ENCODE measurements at places on chromosomes 6 and 20.
A peak's percentile ranks its signal among the peaks of the same experiment; 100 is the strongest.

- H3K27me3 ChIP-seq = peaks cover 21% of the 10 kb centered on the region
- no peak for DNase-seq
- H3K4me1 ChIP-seq = no peaks in the 10 kb centered on the region
- no peak overlapping the region for H3K27ac ChIP-seq
Observed at GRCh38 chr20:49409302-49409974, 73.0 kb downstream of the KCNB1 start.

- H3K36me3 ChIP-seq = no peaks in the 10 kb centered on the region
- no peak overlapping the region for H3K27ac ChIP-seq
- H3K4me1 ChIP-seq = peaks cover 24% of the 10 kb centered on the region
- no peak overlapping the region for H3K4me3 ChIP-seq
- H3K27me3 ChIP-seq = peaks cover 29% of the 10 kb centered on the region
- DNase-seq = no peak
Observed at GRCh38 chr6:116450769-116451740, 10.1 kb upstream of the CALHM6 start.

DNA sequence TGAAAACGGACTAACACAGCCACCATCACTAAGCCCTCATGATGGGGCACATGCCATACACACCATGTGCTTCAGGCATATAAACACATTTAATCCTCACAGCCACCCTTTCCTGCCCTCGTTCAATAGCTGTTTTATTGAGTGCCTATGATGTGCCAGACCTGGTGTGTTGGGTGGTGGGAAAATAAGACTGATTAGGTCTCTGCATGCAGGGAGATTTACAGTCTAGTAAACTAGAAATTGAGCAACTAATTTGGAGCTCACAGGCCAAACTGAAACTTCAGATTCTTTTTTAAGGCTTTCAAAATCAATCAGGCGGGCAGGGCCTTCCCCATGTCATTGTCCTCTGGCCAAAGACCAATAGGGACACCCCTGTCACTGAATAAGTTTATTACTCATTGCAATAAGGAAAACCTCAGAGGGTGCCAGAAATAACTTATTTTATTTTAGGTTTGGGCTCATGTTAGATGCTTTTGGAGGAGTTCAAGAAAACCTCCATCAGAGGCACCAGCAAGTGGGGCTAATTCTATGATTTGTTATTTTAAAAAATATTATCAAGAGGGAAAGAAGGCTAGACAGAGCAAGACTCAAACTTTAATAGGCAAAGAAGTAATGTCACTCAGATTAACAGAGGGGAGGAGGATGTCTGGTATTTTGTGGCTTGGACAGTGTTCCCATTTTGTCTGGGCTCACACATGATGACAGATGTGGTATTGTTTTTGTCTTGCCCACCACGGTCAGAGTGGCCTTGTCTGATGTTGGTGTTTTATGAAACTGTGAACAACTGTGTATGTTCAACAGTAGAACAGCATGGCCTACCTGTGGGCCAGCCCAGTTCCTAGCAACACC lies 12.0 kb downstream of the ZFP64 start:
- peak; percentile 37 for DNase-seq
- peaks cover 4% of the 10 kb centered on the region for H3K4me1 ChIP-seq
- H3K4me3 ChIP-seq = no peak overlapping the region

DNA sequence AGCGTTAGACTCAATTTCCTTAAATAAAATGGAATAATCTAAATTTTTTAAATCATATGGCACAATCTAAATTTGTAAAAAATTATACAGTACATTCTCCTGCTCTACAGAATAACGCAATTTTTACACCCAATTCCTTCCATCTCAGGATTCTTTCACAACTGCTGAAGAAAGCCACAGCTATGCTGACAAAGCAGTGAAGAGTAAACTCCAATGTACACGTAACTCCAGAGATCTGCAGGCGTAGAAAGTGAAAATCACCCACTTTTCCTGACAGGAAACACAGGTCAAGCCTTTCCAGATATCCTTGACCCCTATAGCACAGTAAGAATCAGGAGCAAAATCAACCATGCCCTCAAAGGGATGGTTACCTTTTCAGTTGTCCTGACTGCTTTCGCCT lies 27.4 kb downstream of the EPHA7 start:
- DNase-seq = no peak
- no peaks in the 10 kb centered on the region for H3K36me3 ChIP-seq

- peaks cover 5% of the 10 kb centered on the region for H3K27me3 ChIP-seq
- no peaks in the 10 kb centered on the region for H3K36me3 ChIP-seq
- H3K4me1 ChIP-seq = peaks cover 1% of the 10 kb centered on the region
Observed at GRCh38 chr20:10379761-10380160, 54.3 kb downstream of the MKKS start.

- H3K27me3 ChIP-seq = no peaks in the 10 kb centered on the region
- no peak overlapping the region for H3K27ac ChIP-seq
- H3K4me3 ChIP-seq = no peak overlapping the region
- H3K36me3 ChIP-seq = peaks cover 2% of the 10 kb centered on the region
Observed at GRCh38 chr6:4814987-4815386, 38.8 kb downstream of the CDYL start.

GRCh38 chr6:166032366-166033200 lies 135.1 kb downstream of the TBXT start:
- no peak overlapping the region for H3K4me3 ChIP-seq
- no peaks in the 10 kb centered on the region for H3K36me3 ChIP-seq
- H3K4me1 ChIP-seq = no peaks in the 10 kb centered on the region
- H3K27ac ChIP-seq = no peak overlapping the region

DNA sequence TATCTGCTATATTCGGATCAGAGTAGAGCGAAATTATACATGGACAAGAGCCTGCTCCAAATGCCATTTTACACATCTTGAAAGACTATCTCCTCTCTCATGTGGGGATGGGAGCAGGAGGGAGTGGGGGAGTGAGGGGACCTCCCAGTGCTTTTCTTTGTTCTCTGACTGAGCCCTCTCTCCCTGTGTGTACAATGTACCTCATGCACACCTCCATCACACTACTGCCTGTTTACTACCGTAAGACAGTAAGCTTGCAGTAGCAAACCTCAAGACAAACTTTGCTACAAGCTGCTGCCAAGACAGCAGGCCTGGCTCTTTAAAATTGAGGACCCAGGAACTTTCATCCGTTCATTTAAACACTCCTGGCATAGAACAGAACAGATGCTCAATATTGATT lies 7.2 kb downstream of the NHSL1 start:
- H3K27me3 ChIP-seq = peaks cover 37% of the 10 kb centered on the region
- no peak overlapping the region for H3K4me3 ChIP-seq
- no peak overlapping the region for H3K27ac ChIP-seq
- DNase-seq = no peak
- no peaks in the 10 kb centered on the region for H3K4me1 ChIP-seq

DNA sequence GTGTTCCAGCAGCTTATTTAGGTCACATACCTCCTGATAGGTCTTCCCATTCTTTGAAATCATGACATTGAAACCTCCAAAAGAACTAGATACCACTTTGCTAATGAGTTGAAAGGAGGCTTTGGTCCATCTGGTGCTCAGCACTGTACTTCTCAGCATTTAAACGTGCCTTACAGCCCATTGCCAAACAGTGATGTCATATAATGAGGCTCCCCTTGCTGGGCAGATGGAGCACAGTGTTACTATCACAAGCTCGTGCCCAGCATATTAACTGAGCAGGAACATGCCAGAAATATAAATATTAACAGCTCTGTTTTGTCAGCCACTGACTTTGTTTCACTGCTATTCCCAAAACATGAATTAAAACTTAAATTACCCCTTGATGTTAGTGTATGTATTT lies 25.5 kb upstream of the MAPK13 start:
- H3K4me3 ChIP-seq = no peak overlapping the region
- H3K27me3 ChIP-seq = no peaks in the 10 kb centered on the region
- H3K4me1 ChIP-seq = peaks cover 28% of the 10 kb centered on the region
- no peak for DNase-seq
- H3K27ac ChIP-seq = no peak overlapping the region
- H3K36me3 ChIP-seq = peaks cover 50% of the 10 kb centered on the region

DNA sequence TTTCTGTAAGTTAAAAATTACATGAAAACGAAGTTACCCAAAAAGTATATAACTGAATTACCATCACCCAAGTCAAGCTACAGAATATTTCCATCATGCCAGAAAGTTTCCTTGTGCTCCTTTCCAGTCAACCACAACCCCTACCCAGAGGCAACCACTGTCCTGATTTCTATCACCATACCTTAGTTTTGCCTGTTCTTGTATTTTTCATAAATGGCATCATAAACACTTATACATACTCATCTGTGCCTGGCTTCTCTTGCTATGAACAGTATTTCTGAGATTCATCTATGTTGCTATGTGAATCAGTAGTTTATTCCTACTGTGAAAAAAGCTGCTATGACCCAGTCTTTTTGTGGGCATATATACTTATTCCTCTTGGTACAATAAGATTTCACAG lies 7.4 kb downstream of the FKBP5 start:
- H3K4me3 ChIP-seq = no peak overlapping the region
- H3K27me3 ChIP-seq = no peaks in the 10 kb centered on the region
- no peak overlapping the region for H3K27ac ChIP-seq
- H3K4me1 ChIP-seq = peaks cover 36% of the 10 kb centered on the region

- peaks cover 61% of the 10 kb centered on the region for H3K4me1 ChIP-seq
- H3K27ac ChIP-seq = peak overlapping the region; percentile 83
- H3K4me3 ChIP-seq = peak overlapping the region; percentile 94
Observed at GRCh38 chr20:1391640-1392442, 1.0 kb downstream of the FKBP1A start.

GRCh38 chr6:159092631-159093030 lies 47.8 kb upstream of the TAGAP start:
- no peak overlapping the region for H3K4me3 ChIP-seq
- peaks cover 28% of the 10 kb centered on the region for H3K4me1 ChIP-seq
- DNase-seq = no peak

- no peaks in the 10 kb centered on the region for H3K36me3 ChIP-seq
- H3K4me1 ChIP-seq = peaks cover 3% of the 10 kb centered on the region
- DNase-seq = no peak
- peaks cover 4% of the 10 kb centered on the region for H3K27me3 ChIP-seq
- no peak overlapping the region for H3K27ac ChIP-seq
Observed at GRCh38 chr20:33871362-33871761, 60.2 kb downstream of the CHMP4B start.

DNA sequence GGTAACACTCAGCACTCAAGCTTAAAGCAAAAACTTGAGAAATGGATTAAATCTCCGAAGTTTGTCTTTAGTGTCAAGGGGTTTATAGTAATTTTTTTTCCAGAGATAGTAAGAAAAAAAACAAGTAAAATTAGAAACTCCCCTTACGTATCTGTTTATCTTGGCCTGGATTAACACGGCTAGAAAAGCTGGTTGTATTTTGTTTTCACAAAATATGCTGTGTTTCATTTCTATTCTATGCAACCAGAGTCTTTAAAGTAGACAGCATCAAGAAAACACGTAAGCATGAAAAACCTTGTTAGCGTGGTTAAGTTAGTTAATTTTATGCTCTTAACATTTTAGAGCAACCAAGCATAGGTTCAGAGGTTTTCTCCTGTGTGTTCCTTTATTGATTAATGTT lies 21.8 kb upstream of the ERVFRD-1 start:
- no peak overlapping the region for H3K27ac ChIP-seq
- H3K36me3 ChIP-seq = peaks cover 8% of the 10 kb centered on the region
- H3K4me3 ChIP-seq = no peak overlapping the region
- H3K4me1 ChIP-seq = peaks cover 9% of the 10 kb centered on the region
- H3K27me3 ChIP-seq = no peaks in the 10 kb centered on the region

DNA sequence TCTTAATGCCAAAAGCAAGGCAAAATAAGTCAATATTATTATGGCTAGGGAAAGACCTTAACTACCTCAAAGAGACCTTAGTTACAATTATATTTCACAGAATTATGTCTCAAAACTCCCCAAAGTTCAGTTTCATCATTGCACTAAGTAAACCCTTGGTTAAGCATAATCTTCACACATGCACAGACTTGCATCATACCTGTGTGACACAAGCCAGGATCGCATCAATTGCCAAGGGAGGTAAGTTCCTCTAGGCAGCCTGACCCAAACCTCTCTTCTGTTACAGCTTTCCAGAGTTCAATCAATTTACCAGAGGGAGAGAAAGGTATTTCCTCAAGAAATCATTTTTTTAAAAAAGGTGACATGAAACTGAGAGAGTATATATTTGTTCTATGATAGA lies 31.9 kb upstream of the PRSS35 start:
- no peaks in the 10 kb centered on the region for H3K27me3 ChIP-seq
- H3K4me3 ChIP-seq = no peak overlapping the region
- no peak for DNase-seq
- no peak overlapping the region for H3K27ac ChIP-seq
- no peaks in the 10 kb centered on the region for H3K36me3 ChIP-seq

DNA sequence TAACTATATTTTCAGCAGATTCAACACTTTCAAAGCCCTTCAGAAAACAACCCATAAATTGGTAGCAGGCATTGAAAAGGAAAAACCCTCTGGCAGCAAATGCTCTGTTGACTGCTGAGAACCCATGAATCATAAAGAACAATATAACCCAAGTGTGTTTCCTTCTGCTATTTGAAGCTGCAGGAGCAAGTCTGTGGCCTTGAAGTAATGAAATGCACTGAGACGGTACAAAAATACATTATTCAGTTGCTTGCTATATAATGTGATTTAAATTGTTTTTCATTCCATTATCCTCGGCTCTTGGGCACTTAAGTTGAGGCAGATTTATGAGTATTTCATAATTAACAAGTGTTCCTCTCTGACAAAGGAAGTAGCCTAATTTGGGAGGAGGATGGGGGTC lies 40.6 kb upstream of the SAMD5 start:
- no peaks in the 10 kb centered on the region for H3K36me3 ChIP-seq
- H3K27me3 ChIP-seq = peaks cover 8% of the 10 kb centered on the region
- no peak overlapping the region for H3K4me3 ChIP-seq
- no peaks in the 10 kb centered on the region for H3K4me1 ChIP-seq
- no peak overlapping the region for H3K27ac ChIP-seq

DNA sequence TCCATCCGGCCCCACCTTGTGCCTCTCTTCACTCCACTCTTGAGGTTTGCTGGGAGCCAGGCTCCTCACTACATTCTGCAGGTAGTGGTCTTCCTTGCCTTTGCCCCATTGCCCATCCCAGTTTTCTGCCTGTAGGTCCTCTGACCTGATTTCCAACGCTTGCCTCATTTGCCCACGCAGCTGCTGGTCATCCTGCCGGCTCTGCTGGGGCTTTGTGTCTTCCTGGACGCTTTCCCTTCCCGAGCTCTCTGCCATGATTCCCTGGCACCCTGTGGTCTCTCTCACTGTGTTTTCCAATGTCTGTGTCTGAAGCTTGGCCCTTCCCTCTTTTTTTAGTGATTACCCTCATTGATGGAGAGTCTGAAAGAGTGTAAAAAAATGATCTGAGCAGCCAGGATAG lies 451.6 kb downstream of the UTRN start:
- peaks cover 40% of the 10 kb centered on the region for H3K36me3 ChIP-seq
- H3K27ac ChIP-seq = no peak overlapping the region
- H3K27me3 ChIP-seq = no peaks in the 10 kb centered on the region
- H3K4me3 ChIP-seq = no peak overlapping the region
- no peaks in the 10 kb centered on the region for H3K4me1 ChIP-seq

DNA sequence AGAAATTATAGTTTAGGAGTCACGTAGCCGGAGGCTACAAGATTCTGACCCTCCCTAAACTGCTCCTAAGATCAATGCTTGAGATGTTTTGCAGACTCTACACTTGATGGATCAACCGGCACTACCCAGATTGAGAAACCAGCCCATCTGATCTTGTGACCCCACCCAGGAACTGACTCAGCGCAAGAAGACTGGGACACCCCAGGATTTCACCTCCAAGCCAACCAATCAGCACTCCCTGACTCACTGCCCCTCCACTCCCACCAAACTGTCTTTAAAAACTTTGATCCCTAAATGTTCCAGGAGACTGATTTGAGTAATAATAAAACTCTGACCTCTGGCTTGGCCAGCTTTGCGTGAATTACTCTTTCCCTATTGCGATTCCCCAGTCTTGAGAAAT lies 99.8 kb downstream of the OPRM1 start:
- no peaks in the 10 kb centered on the region for H3K4me1 ChIP-seq
- H3K27ac ChIP-seq = no peak overlapping the region
- H3K27me3 ChIP-seq = peaks cover 4% of the 10 kb centered on the region
- H3K36me3 ChIP-seq = no peaks in the 10 kb centered on the region

Measured in T-helper 2 cell treated with Interferon-gamma antibody and Interleukin-4, amounts not matched to agents 5 μg/mL and 100 μg/mL, for 36 hours (primary cell).